HS-5 (cell line): ENCODE measurements at places on chromosomes 2 and 18.

GRCh38 chr2:208040199-208041171 lies 15.2 kb upstream of the PLEKHM3 start:
- DNase-seq = no peak

DNA sequence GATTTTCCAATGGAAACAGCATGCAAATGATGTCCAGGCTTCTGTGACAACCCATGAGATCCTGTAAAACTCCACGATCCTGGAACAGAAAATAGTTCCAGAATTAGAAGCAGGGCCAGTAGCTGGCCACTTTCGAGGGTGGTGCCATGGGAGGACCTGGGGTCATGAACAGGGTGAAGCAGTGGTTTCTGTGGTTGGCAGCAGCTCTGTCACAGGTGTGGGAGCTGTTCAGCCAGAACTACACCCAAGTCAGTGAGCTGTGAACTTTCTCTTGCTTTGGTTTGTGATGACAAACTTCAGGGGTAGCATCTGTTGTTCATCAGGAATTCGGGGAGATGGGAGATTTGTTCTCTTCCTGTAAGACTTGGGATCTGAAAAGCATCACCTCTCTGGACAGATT lies 314.4 kb upstream of the NT5C1B start:
- DNase-seq = no peak

DNA sequence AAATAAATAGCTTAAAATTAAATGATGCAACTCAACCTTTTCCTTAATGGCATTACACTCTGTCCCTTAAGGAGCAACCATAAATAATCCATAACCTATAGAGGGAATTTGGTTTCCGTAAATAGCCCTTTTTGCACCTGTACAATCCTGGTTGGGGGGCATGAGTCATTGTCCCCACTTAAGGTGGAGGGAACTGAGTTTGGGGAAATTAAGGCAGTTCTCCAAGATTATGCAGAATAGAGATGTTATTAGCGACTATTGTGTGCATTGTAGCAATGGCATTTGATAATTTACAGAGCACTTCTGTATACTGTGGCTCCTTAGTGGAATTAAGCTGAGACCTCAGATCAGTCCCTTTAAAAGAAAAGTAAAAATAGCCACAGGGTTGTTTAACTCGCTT lies 6.6 kb downstream of the MYCN start:
- DNase-seq = no peak

DNA sequence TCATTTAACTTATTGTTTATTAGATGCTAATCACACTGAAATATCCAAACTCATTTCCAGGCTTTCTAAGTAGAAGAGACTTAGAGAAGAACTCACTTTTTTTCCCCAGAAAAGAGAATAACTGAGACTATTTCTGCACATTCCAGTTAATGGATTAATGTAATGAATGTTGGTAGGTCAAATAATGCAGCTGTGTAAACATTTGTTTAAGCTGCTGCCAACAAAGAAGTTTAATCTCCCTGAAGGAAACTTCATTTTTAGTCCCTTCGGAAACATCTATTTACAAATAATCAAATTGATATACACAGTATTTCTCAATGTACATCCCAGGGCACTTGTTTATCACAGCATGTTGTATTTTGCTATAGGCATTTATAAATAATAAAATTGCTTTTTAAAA lies 126.9 kb downstream of the KCNS3 start:
- no peak for DNase-seq

GRCh38 chr2:106108351-106108750 lies 85.8 kb downstream of the UXS1 start:
- no peak for DNase-seq

DNA sequence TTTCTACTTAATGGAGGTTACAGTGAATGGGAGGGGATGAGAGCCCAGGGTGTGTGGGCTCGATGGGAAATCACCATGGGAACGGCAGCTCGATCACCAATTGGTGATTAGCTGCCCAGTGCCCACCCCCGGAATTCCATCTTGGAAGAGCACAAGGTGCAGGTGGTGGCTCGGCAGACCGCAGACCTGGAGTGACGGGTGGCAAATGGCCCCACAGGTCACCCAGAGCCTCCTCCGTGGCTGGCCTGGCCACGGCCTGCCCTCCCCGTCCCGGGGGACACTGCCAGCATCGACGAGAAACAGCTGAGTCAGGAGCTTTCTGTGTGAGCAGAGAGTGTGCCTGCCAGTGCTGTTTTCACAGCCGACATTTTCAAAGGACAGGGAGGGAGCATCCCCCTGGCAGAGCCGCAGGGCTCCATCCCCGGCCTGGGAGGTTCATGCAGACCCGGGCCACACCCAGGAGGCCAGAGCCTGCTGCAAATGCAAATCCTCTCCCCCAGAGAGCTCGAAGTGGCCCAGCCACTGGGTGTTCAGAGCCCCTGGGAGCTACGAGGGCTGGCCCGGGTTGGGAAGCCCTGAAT lies 176.4 kb upstream of the MYT1L start:
- no peak for DNase-seq
